ENCODE measurements at places on chromosomes 11 and 22.

DNA sequence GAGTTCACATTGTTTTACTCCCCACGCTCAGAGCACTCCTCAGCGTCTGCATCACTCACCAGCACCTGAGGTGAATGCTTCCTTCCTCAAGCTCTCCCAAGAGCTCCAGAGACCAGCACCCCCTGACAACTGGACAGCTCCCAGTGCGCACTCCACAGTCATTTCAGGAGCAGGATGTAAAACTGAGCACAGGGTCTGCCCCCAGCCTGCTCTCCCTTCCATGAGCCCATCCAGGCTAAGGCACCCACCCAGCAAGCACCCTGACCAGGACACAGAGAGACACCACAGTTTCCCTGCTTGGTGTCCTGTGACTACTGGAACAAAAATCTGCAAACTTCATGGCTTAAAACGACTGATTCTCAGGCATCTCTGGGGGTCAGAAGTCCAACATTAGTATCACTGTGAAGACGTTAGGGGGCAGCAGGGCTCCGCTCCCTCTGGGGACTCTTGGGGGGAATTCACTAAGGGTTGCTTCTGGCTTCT is 3.3 kb downstream of the SCGB1D2 start:
- DNase-seq, result no peak

- no peak for DNase-seq
Measured at GRCh38 chr11:84224042-84224441, 937.9 kb upstream of the CCDC90B start.

DNA sequence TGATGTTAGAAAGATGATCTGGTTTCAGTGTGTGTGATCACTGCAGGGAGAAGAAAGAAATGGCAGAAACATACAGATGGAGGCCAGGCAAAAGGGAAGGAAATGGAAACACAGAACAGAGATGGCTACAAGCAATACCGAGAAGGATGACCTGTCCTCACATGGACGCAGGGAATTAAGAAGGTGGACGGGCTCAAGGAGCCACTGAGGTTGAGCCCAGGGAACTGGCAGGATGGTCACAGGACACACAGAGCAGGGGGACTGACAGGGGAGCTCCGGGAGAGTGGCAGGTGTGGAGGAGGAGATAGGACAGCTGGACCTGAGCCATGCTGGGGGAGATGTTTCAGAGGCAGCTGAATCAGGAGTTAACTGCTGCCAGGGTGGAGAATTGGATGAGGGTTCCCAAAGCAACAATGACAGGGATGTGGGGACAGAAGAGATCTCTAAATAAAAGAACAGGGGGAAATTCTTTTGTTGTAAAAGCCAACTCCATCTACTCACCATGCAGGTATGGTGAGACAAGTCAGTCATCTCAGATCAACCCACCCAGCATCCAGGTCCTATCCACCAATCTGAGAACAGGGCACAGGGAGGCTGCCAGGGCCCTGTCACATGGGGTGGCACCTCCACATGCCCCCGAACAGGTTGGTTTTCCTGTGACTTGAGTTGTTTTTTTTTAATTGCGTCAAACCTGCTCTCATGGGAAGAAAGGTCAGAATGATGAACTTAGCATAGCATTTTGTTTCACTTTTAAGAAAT is 26.3 kb downstream of the KLHL22 start:
- DNase-seq, result no peak

DNA sequence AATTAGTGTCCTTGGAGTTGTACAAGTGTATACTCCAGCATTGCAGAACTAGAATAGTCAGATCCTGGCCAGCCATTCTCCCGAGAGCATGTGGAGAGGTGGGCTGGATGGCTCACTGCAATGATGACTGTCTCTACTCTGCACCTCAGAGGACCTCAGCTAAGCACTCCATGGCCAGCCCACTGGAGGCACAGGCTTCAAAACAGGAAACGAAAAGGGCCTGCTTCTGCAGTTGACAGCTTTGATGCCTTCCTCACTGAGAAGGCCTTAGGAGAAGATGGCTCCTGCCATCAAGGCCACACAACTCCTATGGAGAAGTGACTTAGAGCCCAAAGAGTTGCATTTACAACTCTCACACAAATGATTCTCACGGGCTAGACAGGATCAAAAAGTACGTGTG is 9.1 kb downstream of the POLD4 start:
- DNase-seq, result no peak

DNA sequence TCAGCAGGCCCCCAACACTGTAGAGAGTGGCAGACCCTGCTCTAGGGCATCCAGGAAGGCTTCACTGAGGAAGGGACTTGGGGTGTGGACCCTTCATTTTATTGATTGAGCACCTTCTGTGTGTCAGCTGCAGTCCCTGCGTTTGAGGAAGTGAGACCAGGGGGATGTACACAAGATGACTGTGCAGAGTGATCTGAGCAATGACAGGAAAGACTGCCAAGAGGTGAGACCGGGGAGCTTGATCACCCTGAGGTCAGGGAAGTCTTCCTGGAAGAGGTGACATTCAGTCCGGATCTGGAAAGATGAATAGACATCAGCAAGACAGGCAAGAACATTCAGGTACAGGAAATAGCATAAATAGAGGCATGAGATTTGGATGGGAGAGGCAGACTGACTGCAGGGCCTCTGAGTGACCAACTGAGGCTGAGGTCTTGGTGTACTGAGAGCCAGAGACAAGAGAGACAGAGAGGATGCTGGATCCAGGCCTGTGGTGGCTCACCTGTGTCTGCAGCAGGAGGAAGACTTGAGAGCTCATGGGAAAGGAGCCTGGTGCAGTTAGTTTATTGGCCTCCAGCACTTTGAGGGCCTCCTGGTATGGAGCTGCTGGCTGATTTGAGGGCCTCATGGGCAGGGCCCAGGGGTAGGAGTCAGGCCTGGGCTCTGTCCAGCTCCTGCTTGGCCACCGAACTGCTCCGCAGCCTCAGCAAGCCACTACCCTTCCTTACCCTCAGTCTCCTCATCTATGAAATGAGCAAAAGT is 5.2 kb downstream of the DGAT2 start:
- DNase-seq, result no peak

DNA sequence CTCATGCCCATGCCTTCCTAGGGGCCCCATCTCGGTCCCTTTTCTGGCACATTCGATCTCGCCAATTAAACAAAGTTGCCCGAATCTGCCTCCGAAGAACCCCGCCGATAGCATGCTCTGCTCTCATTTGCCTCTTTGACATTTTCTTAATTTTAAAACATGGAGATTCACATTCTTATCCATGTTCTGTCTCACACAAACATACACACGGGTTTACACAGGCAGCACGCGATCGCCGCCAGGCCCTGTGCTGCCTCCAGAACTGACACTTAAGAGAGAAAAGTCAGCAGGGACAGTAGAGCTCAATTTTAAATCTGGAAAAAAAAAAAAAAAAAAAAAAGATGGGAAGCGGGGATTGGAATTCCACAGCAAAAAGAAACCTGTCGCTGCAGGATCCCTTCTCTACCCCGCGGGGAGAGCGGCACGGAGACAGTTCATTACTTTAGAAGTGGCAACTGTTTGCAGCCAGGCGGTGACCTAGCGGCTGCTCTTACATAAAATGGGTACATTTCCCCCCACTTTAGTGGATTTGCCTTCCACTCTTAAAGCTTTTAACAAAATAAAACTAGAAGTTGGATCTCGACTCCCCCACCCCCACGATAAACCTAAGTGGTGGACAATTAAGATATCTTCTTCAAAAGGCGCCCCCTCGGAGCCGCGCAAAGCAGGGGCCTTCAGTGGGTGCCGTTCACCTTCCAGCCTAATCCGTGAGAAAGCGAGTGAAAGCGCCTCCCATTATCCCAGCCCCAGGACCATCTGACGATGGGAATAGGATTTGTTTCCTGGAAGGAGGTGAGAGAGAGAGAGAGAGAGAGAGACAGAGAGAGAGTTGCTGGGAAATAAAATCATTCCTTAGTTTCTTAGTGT is 13.7 kb downstream of the PAX6 start:
- DNase-seq, result no peak

GRCh38 chr22:49663823-49664222 is 163.8 kb downstream of the BRD1 start:
- no peak for DNase-seq

DNA sequence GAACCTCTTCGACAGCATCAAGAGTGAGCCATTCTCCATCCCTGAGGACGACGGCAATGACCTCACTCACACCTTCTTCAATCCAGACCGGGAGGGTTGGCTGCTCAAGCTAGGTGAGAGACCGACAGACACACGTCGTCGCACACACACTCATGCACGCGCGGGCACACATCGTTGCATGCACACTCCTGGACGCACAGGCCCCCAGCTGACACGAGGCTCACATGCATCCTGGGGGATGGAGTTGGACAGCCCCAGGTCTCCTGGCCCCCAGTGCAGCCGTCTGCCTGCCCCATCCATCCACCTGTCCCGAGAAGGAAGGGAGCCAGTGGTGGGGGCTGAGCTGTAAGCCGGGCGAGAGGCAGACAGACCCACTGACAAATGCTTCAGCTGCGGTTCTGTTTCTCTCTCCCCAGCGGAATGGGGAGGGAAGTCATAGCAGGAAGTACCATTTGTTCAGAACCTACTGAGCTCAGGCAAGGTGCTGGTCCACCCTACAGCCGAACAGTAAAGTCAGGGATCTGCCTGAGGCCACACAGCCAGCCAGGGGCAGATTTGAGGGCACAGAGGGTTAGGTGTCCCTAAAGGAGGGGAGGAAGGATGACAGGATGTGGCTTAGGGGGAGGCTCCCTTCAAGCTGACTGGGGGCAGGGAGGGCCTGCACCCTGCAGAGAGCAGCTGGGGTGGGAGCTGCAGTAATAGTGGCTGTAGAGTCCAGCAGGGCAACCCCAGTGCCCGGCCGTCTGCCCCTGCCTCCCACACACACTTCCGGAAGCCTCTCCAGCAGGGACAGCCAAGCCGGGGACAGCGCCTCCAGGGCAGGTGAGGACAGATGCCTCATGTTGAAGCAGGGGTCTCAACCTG is 27.1 kb downstream of the CYTH4 start:
- no peak for DNase-seq

- no peak for DNase-seq
Measured at GRCh38 chr11:9071692-9072091, 19.7 kb downstream of the SCUBE2 start.

GRCh38 chr11:114307524-114308203 is 11.5 kb downstream of the NNMT start:
- no peak for DNase-seq

- no peak for DNase-seq
Measured at GRCh38 chr11:64970731-64971151, 1.2 kb downstream of the MAJIN start.

DNA sequence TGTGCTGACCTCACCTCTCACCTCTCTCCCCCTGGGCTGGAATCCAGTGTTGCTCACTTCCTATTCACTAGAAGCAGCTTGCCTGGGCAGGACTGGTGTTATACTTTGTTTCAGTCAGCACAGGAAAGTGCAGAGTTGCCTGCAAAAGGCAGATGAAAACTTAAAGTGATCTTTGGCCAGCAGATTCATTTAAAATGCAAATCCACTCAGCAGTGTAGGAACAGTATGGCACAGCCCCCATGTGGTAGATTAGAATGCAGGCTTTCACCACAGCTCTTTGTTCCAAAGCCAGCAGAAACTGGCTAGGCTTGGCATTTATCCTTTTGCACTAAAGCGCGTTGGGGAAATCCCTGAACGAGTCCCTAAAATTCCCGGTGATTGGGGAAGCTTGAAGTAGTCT is 301.2 kb downstream of the OR4C45 start:
- no peak for DNase-seq

GRCh38 chr11:122888162-122888561 is 5.6 kb downstream of the JHY start:
- DNase-seq, result no peak

GRCh38 chr11:130469181-130469580 is 20.7 kb downstream of the ADAMTS15 start:
- DNase-seq, result no peak

GRCh38 chr11:32152216-32152615 is 61.3 kb downstream of the RCN1 start:
- DNase-seq, result no peak

GRCh38 chr11:30171661-30172060 is 59.2 kb upstream of the FSHB start:
- no peak for DNase-seq

DNA sequence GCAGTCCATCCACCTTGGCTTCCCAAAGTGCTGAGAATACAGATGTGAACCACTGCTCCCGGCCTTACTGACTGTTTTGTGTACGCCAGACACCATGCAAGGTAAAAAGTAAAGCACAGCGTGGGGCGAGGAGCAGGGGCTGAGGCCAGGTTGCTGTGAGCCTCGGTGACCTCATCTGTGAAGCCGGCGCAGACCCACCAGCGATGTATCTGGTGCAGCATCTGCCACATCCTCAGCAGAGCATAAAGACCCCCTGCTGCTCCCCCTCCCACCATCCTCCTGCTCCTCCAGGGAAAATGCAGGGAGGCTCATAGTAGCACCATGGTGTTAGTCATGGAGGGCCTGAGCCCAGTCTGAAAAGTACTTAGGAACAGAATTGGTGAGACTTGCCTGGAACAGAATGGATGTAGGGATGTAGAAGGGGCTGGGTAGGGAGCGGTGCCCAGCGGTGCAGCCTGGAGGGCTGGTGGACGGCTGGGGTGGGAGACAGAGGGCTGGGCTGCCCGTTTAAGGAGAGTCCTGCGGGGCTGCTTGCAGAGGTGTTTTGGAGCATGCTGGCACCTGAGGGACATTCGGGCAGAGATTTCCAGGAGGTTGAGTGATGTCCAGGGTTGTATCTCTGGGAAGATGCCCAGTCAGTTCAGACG is 462.4 kb downstream of the BRD1 start:
- no peak for DNase-seq

- no peak for DNase-seq
Measured at GRCh38 chr11:66881451-66881835, 24.6 kb downstream of the LRFN4 start.

GRCh38 chr11:46295312-46296058 is 18.0 kb downstream of the CREB3L1 start:
- DNase-seq, result no peak

GRCh38 chr22:46424496-46424895 is 89.0 kb downstream of the TRMU start:
- no peak for DNase-seq

- no peak for DNase-seq
Measured at GRCh38 chr22:44906999-44907644, 102.7 kb downstream of the PHF21B start.

- no peak for DNase-seq
Measured at GRCh38 chr22:29165321-29166060, 40.2 kb upstream of the EMID1 start.

- no peak for DNase-seq
Measured at GRCh38 chr22:50673231-50674129, 857 bp downstream of the SHANK3 start.

GRCh38 chr11:9688716-9689511 is 25.0 kb downstream of the SWAP70 start:
- no peak for DNase-seq

GRCh38 chr11:19677381-19678080 is 35.1 kb upstream of the NAV2 start:
- DNase-seq, result no peak

- no peak for DNase-seq
Measured at GRCh38 chr11:116543911-116544475, 228.8 kb downstream of the BUD13 start.

DNA sequence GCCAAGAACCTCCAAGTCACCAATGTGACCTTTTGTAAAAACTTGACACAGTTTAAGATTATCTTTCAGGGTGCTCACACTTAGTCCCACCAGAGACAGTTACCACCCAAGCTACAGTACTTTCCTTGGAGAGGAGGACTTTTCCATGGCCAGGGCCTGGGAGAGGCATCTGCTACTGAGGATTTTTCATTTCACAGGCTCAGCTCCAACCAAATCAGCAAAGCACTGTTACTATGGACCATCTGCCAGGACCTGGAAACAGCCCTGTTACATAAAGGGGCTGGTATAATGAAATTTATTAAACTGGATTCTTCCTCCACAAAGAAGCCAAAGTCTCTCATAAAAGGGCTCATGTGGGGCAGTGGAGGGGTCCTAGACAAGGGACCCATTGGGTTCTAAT is 38.6 kb downstream of the SERGEF start:
- DNase-seq, result no peak

Measured in forelimb muscle (tissue), 1 donor.